HT-29 (cell line): ENCODE measurements at places on chromosomes 5 and 9. TPM values are rescaled to one million over a fixed set of nuclear protein-coding genes. Genes with fewer than 3 reads are reported as not detected.

ACTBL2 gene
- total RNA-seq = 0.16 and 0.51 TPM in 2 replicates

TMEM174 gene
- not detected in 2 replicates for total RNA-seq

HTR4 gene
- total RNA-seq = 0.15 TPM in 1 of 2 replicates, not detected in the other

UBTD2 gene
- 5.9 and 9.0 TPM in 2 replicates for total RNA-seq

CDX1 gene
- 3.9 and 6.6 TPM in 2 replicates for total RNA-seq

BRINP1 gene
- total RNA-seq = not detected in 2 replicates

FOXD4L6 gene
- 0.03 TPM in 1 of 2 replicates, not detected in the other for total RNA-seq

PCDHA11 gene
- not detected in 2 replicates for total RNA-seq

STC2 gene
- total RNA-seq = not detected in 2 replicates

ZNF189 gene
- total RNA-seq = 2.0 and 2.1 TPM in 2 replicates

IL9 gene
- total RNA-seq = not detected in 2 replicates

LCN15 gene
- 0.60 TPM in 1 of 2 replicates, not detected in the other for total RNA-seq

ASS1 gene
- 32.8 and 33.5 TPM in 2 replicates for total RNA-seq

CSNK1G3 gene
- total RNA-seq = 18.4 and 21.3 TPM in 2 replicates

OSMR gene
- not detected in 2 replicates for total RNA-seq

KCTD16 gene
- 0.31 TPM in 1 of 2 replicates, not detected in the other for total RNA-seq

SH3PXD2B gene
- 1.3 and 1.9 TPM in 2 replicates for total RNA-seq

PRR7 gene
- total RNA-seq = 69.3 and 86.7 TPM in 2 replicates

IRX2 gene
- total RNA-seq = 19.6 and 23.1 TPM in 2 replicates

ADAM19 gene
- total RNA-seq = 9.3 and 11.2 TPM in 2 replicates

CCL21 gene
- not detected in 2 replicates for total RNA-seq

MLANA gene
- not detected in 2 replicates for total RNA-seq

FGD3 gene
- total RNA-seq = 12.8 and 14.7 TPM in 2 replicates

C5orf46 gene
- not detected in 2 replicates for total RNA-seq

C1QTNF3 gene
- 2.7 and 2.9 TPM in 2 replicates for total RNA-seq

HAVCR1 gene
- not detected in 2 replicates for total RNA-seq
